ENCODE measurements at places on chromosomes 5 and 9.

DNA sequence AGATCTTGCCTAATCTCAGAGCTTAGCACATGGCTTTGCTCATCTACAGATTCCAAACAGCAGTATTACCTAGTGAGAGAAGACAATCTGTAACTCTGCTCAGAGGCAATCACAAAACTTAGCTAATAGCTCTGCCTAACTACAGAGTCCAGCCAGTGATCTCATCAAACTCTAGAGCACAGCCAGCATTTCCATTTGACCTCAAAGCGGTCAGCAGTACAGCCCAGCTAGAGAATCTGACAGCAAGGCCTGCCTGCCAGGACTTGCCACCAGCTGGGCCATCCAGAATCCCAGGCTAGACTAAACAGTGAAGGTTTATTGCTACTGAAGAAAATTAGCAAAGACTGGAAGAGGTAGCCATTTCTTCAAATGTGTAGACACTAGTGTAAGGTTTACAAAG, 217.9 kb upstream of the VLDLR start:
- DNase-seq: no peak

DNA sequence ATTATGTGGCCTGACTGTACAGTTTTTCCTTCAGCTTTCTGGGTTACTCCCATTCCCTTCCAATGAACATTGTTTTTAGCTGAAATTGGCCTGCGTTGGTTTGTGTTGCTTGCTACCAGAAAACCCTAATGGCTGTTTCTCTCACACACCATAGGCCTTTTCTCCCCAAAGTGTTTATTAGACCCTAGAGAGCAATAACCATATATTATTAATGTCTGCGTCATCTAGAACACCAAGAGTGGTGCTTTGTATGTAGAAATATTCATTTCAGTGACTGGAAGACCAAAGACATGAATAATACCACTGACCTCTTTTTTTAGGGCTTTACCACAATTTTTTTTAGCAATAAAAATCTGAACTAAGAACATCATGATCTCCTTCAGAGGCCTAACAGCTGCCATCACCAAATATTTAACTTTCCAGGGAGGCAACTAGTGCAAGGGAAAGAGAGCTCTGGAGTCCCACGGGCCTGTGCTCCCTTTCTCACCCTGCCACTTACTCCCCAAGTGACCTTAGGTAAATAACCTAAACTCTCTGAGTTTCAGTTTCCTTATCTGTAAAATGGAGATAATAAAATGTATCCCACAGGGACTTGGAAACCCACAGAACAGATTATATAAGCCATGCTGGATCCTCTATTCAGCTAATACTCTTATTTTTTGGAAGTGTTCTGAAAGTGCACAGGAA, 201.9 kb upstream of the ISL1 start:
- no peak for DNase-seq

DNA sequence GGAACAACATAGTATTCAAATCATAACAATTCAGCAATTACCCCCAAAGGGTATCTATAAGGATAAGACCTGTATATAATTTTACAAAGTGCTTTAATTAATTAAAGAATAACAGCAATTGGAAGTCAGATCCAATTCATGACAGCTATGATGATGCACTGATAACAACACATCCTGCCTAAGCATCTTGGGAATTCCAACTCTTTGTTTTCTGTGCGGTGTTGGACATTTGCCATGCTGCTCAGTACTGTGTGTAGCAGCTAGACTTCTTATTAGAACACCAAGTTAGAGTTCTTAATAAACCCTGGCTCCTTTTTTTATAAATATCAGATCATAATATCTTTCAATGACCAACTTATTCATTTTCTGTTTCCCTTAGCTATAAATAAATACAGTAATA, 209.0 kb downstream of the SEC61B start:
- no peak for DNase-seq

GRCh38 chr5:131305138-131305689, 41.4 kb downstream of the CDC42SE2 start:
- no peak for DNase-seq

GRCh38 chr9:11199335-11199734, 586.5 kb upstream of the PTPRD start:
- DNase-seq: no peak
